ENCODE measurements at places on chromosomes 16 and 17. TPM values are rescaled to one million over a fixed set of nuclear protein-coding genes. Genes with fewer than 3 reads are reported as not detected.

The PLEKHG4 gene
- 1.8 TPM for total RNA-seq

The RCVRN gene
- not detected for total RNA-seq

The VWA3A gene
- total RNA-seq = not detected

The ASGR2 gene
- total RNA-seq = not detected

The ZPBP2 gene
- total RNA-seq = not detected

The PRR29 gene
- 0.08 TPM for total RNA-seq

The KRT20 gene
- total RNA-seq = not detected

The PTGES3L gene
- total RNA-seq = 0.10 TPM

The RANBP10 gene
- 6.2 TPM for total RNA-seq

The MYL11 gene
- not detected for total RNA-seq

The CNTNAP4 gene
- total RNA-seq = 0.05 TPM

The PHKB gene
- total RNA-seq = 35.5 TPM

The TPSG1 gene
- not detected for total RNA-seq

The ST6GALNAC1 gene
- not detected for total RNA-seq

The GAS2L2 gene
- total RNA-seq = 0.05 TPM

The ZMYND15 gene
- not detected for total RNA-seq

The CAVIN1 gene
- 236 TPM for total RNA-seq

The MYO15A gene
- not detected for total RNA-seq

The KRT14 gene
- total RNA-seq = not detected

The HBA2 gene
- not detected for total RNA-seq

The HLF gene
- 0.02 TPM for total RNA-seq

The WNK4 gene
- 5.7 TPM for total RNA-seq

The MMP25 gene
- total RNA-seq = 0.20 TPM

The IGSF6 gene
- total RNA-seq = not detected

The C16orf92 gene
- total RNA-seq = not detected

The CPD gene
- total RNA-seq = 30.8 TPM

The TMUB2 gene
- total RNA-seq = 35.1 TPM

The SHBG gene
- not detected for total RNA-seq

The WFDC1 gene
- total RNA-seq = 0.37 TPM

The SLC13A2 gene
- not detected for total RNA-seq

The ZG16 gene
- not detected for total RNA-seq

The FOXN1 gene
- total RNA-seq = not detected

The TRPV3 gene
- 0.02 TPM for total RNA-seq

The SCARF1 gene
- total RNA-seq = 2.5 TPM

Measured in HT1080 (cell line).